ENCODE measurements at places on chromosomes 12 and 14.

GRCh38 chr12:131642771-131643170 lies 68.1 kb upstream of the SFSWAP start:
- no peak for DNase-seq
- H3K4me1 ChIP-seq, result peaks cover 30% of the 10 kb centered on the region
- no peak overlapping the region for H3K27ac ChIP-seq
- H3K27me3 ChIP-seq, result no peaks in the 10 kb centered on the region
- no peaks in the 10 kb centered on the region for H3K36me3 ChIP-seq

- H3K36me3 ChIP-seq, result no peaks in the 10 kb centered on the region
- H3K27me3 ChIP-seq, result no peaks in the 10 kb centered on the region
- no peak for DNase-seq
- no peak overlapping the region for H3K27ac ChIP-seq
- H3K4me1 ChIP-seq, result peaks cover 60% of the 10 kb centered on the region
Observed at GRCh38 chr12:127599436-127599835, 667.5 kb upstream of the TMEM132C start.

DNA sequence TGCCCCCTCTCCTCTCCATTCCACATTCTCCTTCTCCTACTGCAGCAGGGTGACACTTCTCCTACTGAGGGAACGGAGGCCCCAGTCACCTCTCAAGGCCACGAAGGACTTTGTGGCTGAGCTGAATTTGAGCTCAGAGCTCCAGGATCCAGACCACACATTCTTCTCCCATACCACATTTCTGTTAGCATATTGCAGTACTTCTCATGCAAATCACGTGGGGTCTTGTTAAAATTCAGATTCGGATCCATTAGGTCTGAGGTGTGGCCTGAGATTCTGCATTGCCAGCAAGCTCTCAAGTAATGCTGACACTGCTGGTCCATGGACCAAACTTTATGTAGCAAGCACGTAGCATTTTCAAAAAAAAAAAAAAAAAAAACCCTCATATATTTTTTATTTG lies 9.6 kb upstream of the IFI27L2 start:
- peaks cover 19% of the 10 kb centered on the region for H3K4me1 ChIP-seq
- H3K4me3 ChIP-seq, result no peak overlapping the region
- H3K36me3 ChIP-seq, result peaks cover 13% of the 10 kb centered on the region
- peak overlapping the region; percentile 50 for H3K27ac ChIP-seq

DNA sequence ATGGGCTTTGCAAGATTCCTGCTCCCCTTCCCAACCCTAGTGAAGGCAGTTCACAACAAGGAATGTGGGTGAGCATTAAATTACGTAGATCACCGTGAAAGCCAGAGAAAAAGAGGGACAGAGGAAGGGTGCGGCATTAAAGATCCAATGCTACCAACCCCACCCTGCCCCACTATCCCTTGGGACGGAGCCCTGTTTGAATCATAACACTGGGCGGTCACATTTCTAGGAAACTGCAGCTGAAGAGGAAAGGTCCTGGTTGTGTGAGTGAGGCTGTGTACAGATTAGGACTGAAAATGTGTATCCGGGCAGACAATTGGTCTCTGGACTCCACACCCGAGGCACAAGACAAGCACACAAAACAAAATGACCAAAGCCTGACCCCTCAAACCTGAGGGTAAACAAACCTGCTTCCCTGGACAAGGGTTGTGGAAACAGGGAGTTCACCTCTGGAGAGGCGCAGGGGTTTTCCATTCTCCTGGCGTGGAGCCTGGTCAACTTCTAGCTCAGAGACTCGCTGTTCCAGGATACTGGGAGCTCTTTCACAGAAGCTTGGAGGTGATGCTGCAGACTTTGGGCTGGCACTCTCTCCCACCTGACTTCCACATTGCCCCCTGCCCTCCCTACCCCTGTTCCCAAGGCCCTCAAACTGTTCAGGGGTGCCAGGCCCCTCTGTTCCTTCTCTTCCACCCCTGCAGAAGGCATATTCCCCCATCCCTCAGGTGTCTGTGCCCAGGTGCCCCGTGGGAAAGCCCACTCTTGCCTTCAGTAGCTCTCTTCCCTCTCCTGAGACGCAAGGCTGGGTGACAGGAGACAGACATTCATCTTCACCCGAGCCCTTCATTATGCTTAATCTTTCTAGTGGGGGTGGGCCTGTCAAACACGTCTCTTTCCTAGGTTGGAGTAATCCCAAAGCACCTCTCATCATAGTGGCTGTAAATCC lies 16.5 kb downstream of the NINJ2 start:
- no peaks in the 10 kb centered on the region for H3K36me3 ChIP-seq
- no peak overlapping the region for H3K4me3 ChIP-seq
- H3K27ac ChIP-seq, result peak overlapping the region; percentile 84

GRCh38 chr14:52706286-52706685 lies 714 bp upstream of the PSMC6 start:
- H3K4me1 ChIP-seq, result peaks cover 17% of the 10 kb centered on the region
- H3K27me3 ChIP-seq, result no peaks in the 10 kb centered on the region
- H3K36me3 ChIP-seq, result peaks cover 40% of the 10 kb centered on the region

- peaks cover 10% of the 10 kb centered on the region for H3K4me1 ChIP-seq
- H3K4me3 ChIP-seq, result no peak overlapping the region
- no peak for DNase-seq
Observed at GRCh38 chr12:116926283-116927243, 15.8 kb downstream of the FBXW8 start.

DNA sequence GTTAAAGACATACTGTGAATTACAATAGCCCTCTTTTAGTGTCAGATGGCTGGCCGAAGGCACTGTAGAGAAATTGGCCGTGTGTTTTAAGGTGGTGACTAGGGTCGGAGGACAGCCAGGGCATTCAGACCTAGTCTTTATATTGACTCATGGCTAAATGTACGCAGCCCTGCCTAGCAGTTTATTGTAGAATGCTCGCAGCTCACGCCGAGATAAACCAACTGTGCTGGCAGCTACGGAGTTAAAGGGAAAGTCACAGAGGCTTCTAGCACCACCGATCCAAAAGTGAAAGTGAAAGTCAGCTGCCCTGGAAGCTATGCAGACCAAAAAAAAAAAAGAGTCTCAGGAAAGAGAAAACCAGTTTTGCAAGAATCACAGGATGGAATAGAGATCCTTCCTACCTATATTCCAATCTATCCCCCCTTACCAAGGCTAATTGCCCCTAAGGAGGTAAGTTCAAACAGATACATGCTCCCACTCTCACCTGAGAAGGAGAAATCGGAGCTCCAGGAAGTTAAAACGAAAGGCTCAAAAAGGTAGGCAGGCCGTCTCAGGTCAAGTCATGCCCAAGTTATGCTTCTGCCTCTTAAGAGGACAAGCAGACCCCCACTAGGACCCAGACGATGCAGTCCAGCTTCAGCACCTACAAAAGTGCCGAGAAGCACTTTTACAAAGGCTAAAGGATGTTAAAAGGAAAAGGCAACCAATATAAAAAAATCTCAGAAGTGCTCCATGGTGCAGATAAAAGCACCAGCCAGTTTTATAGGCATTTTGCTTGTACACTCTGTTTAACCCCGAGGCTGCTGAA lies 24.8 kb downstream of the KLRK1 start:
- H3K4me1 ChIP-seq, result peaks cover 35% of the 10 kb centered on the region
- no peak overlapping the region for H3K4me3 ChIP-seq
- H3K27ac ChIP-seq, result no peak overlapping the region
- H3K36me3 ChIP-seq, result peaks cover 5% of the 10 kb centered on the region
- no peaks in the 10 kb centered on the region for H3K27me3 ChIP-seq

- H3K27me3 ChIP-seq, result peaks cover 5% of the 10 kb centered on the region
- H3K27ac ChIP-seq, result no peak overlapping the region
- peaks cover 19% of the 10 kb centered on the region for H3K36me3 ChIP-seq
- no peak for DNase-seq
Observed at GRCh38 chr14:104486222-104486923, 93.2 kb upstream of the C14orf180 start.

GRCh38 chr12:132443091-132443490 lies 46.9 kb upstream of the FBRSL1 start:
- no peaks in the 10 kb centered on the region for H3K36me3 ChIP-seq
- peaks cover 78% of the 10 kb centered on the region for H3K27me3 ChIP-seq
- no peak overlapping the region for H3K27ac ChIP-seq

Data from WTC11 (cell line).